CD4-positive, alpha-beta T cell treated with Interleukin-17A for 4 hours (primary cell): ENCODE measurements at places on chromosomes 1 and 21.

DNA sequence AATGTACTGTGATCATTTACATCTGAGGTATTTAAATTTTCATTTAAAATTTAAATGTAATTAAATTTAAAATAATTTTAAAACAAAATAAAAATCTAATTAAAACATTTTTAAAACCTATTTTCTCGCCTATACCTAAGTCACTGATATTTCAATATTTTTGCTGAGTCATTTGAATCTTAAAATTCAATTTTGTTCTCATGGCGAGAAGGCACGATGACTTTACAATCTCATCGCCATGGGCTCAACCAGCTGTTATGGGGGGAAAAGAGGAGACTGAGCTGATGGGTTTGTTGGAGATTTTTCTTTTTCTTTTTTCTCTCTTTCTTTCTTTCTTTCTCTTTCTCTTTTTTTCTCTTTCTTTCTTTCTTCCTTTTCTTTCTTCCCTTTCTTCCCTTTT, 89.3 kb downstream of the PRDM16 start:
- DNase-seq = no peak

- no peak for DNase-seq
These were observed 268.4 kb upstream of the DUSP10 start for GRCh38 chr1:222010306-222010705.

- no peak for DNase-seq
These were observed 132.1 kb downstream of the PLA2G4A start for GRCh38 chr1:186960861-186961260.

DNA sequence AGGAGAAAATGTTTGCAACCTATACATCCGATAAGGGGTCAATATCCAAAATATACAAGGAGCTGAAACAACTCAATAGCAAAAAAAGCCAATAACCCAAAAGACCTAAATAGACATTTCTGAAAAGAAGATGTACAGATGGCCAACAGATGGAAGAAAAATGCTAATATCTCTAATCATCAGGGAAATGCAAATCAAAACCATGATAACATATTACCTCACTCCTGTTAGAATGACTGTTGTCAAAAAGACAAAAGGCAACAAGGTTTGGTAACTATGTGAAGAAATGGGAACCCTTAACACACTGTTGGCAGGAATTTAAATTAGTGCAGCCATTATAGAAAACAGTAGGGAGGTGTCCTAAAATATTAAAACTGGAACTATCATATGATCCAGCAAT, 74.7 kb downstream of the LEPR start:
- no peak for DNase-seq
